ENCODE measurements at places on chromosomes 11 and 22. TPM values are rescaled to one million over a fixed set of nuclear protein-coding genes. Genes with fewer than 3 reads are reported as not detected.

DNA sequence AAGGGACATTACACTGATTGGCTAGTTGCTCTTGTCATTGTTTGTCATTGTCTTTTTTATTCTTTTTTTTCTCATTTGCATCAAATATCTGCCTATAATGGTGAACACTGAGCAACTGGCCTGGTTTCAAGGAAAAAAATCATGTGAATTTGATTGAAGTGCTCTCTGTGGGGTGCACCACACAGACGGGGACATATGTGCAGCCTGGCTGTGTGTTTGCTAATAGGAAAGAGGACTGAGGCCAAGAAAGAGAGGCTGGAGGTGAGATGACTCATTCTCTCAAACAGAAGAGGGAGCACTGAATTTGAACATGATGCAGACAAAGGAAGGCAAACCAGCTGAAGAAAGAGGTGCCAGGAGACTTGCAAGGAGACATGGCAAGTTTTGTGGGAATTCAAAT is 684.9 kb upstream of the CCDC90B start:
- peak; percentile 13 for DNase-seq

- DNase-seq, result no peak
Observed at GRCh38 chr11:130763087-130763980, 152.9 kb downstream of the SNX19 start.

GRCh38 chr11:727859-728748 is 19.2 kb upstream of the TALDO1 start:
- peak; percentile 92 for DNase-seq

GRCh38 chr11:119730789-119731386 is 1.9 kb upstream of the NECTIN1 start:
- no peak for DNase-seq

DNA sequence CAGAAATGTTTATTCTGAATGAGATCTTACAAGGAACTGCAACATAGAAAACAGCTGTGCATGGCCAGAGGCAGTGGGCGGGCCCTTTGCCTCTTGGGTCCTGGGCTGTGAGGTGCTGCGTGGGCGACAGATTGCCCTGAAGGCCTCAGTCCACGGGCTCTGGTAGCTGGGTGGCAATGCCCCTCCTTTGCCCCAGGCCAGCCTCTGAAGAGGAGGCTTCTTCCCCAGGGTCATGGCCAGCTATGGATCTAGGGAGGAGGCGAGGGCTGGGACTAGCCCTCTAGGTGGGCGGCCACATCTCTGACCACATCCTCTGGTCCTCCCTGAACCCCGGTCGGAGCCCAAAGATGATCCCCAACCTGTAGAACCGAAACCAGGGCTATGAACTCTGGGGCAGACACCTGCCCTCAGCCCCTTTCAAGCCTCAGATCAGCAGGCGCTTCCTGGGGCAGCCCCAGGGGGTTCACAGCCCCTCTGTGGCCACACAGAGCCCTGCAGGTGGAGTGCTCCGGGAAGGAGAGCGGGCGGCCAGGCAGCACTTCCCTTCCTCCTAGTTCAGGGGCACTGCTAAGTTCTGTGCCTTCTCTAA is 6.6 kb upstream of the CDC42BPG start:
- DNase-seq, result peak; percentile 50

DNA sequence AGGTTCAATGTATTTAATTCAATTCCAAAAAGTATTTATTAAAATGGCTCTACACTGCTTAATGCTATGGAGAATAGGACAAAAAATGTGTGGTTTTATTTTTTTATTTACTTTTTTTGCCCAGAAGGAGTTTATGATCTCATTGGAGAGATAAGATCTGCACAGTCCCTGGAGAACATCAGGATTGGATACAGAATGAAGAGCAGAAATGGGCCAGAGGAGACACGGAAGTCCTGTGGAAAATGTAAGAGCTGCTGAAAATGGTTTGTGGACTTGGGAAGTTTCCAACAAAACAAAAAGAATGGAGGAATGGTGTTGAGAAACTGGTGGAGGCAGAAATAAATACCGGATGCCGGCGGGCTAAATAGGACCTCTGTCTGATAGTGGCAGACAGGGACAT is 554.6 kb downstream of the OPCML start:
- DNase-seq, result peak; percentile 19

ELMOD1 gene
- total RNA-seq, result 3.3 TPM

DNA sequence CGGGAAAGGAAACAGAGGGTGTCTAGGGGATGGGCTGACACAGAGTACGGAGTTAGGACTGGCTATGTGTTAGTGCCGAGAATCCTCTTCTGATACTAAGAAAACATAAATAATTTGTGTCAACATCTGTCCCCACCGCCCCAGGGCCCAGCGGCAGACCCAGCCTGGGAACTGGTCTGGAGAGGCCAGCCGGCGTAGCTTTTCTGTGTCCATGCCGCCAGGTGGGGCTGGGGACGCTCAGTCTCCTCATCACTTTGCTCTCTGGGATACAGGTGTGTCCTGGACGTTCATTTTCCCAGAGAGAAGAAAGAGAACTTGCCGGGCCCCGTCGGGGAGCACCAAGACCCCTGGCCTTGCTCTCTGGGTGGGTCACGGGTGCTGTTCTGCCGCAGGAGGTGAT is 54.7 kb downstream of the WNT7B start:
- no peak for DNase-seq

DNA sequence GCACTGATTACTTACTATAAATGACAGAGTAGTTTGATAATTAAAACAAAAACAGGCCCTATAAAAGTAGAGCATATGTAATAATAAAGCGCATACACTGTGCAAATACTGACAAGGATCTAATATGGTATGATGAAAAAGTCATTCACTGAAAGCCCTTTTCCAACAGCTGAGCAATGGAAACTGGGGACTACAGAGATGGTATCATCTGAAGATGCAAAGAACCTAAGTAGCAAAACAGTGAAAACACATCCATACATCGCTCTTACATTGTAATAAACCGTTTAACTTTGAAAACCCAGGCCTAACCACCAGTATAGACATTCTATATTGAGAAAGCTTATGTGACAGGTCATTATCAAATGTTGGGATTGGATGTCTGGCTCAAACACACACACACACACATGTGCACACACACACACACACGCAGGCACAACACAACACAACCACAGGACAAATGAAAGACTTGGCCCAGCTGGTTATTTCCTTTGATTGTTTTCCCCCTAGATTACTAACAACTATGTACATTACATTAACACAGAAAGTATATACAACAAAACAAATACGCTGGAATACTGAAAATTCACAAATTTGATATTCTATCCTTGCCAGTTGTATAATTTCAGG is 119.5 kb downstream of the APOL5 start:
- no peak for DNase-seq

OR51B2 gene
- total RNA-seq, result not detected

FLRT1 gene
- total RNA-seq, result 1.4 TPM

OR8A1 gene
- not detected for total RNA-seq

PNPLA2 gene
- 22.8 TPM for total RNA-seq

SYCE3 gene
- not detected for total RNA-seq

GRCh38 chr11:13596611-13597326 is 71.7 kb upstream of the FAR1 start:
- DNase-seq, result no peak

- no peak for DNase-seq
Observed at GRCh38 chr11:100857236-100858005, 170.3 kb downstream of the ARHGAP42 start.

Measured in H4 (cell line).